ENCODE measurements at places on chromosomes 6 and 20. TPM values are rescaled to one million over a fixed set of nuclear protein-coding genes. Genes with fewer than 3 reads are reported as not detected.

The LY6G6F gene
- total RNA-seq: not detected

DNA sequence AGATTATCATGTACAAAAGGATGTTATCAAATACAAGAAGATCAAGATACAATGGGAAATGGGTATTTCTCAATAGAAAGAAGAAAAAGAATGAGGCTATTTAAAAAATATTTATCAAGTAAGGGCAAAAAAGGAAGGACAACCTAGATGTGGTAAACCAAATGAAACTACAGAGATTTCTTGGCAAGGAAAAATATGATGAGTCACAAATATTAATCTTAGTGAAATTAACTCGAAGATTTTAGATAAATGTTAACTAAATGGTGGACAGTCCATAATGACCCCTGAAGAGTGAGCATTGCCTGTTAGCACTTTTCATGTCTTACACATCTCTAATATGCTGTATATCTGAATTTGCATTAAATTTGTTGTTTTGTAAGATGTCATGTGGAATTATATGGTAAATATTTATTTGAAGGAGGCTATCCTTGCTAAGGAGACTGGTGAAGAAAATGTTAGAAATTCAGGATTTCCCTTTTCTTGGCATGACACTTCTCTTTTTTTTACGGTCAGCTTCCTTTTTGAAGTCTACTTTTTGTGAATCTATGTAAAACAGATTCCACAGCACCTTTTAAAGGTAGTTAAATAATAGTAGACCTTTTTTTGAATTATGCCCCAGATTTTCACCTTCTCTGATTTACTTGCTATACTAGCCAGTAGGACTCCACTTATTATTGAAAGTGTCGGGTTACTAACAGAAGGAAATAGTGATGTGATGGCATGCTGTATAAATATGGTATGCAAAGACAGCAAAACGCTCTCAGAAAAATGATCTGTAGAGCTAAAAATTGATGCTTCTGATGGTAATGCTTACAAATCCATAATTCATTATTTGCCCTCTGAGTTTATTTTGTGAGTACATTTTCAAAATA, 120.5 kb downstream of the HIVEP1 start:
- no peak for DNase-seq

The CLDN20 gene
- total RNA-seq: not detected

The DDX43 gene
- not detected for total RNA-seq

The FAM217A gene
- not detected for total RNA-seq

The PTCRA gene
- not detected for total RNA-seq

The HSPA1L gene
- 1.5 TPM for total RNA-seq

GRCh38 chr6:113495521-113495920, 361.6 kb upstream of the MARCKS start:
- no peak for DNase-seq

The HCK gene
- 4.4 TPM for total RNA-seq

- no peak for DNase-seq
Measured at GRCh38 chr20:16476032-16476431, 97.2 kb downstream of the KIF16B start.

DNA sequence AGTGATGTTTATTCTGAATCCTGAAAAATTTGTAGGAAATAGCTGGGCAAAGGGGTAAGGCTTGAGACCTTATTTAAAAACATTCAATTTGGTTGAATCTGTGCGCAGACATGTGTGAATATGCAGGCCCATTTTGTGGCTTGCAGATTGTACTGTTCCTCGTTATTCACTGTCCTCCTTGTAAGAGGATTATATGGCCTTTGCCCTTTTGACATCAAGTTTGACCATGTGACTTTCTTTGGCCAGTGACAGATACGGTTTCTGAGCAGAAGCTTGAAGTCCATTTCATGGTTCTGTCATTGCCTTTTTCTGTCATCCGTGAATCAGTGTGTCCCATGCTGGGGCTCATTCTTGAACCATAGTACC, 13.4 kb downstream of the AFDN start:
- no peak for DNase-seq

DNA sequence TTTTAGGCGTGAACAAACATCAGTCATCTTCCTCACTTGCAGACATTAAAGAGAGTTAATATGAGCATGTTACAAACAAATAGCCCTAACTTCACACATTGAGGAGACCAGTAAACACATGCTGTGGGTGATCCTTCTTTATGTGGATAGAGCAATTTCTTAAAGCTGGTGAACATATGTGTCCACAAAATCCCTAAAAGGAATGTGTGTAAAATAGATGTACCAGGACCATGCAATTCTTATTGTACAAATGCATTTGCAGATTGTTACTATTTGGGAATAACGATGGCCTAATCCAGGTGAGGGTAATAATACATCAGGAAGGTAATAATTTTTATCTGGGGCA, 228.9 kb downstream of the ALDH8A1 start:
- DNase-seq: no peak

DNA sequence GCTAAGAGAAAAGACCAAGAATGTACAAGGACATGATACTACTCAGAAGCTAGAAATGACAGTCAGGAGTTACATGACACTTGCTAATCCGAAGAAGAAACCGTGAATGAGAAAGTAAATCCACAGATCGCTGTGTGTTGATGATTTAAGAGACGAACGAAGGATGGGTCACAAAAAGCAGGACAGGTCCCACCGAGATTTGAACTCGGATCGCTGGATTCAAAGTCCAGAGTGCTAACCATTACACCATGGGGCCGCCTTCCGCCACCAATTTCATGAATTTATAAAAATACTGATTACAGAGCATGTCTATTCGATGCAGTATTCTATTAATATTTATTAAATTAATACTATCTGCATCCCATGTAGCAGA, 54.0 kb upstream of the BTN3A2 start:
- DNase-seq: no peak

- no peak for DNase-seq
Measured at GRCh38 chr6:132491303-132491702, 21.6 kb downstream of the STX7 start.

DNA sequence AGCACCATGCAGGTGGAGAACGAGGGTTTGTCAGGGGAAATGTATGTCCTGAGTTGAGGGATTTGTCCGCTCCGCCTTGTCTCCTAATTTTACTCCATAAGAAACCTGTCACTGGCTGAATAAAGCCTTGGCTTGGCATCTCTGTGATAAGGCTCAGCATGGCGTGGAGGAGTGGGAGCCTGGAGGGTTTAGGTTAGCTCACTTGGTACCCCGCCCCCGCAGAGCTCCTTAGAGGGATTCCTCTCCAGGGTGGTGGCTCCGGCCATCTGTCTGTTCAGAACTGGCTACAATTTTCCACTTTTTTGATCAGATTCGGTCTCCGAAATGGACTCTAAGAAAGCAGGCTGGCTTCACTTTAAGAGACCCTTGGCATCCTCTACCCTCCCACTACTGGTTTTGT, 192.2 kb upstream of the SYNDIG1 start:
- no peak for DNase-seq

The RPS6KA2 gene
- total RNA-seq: 71.5 TPM

DNA sequence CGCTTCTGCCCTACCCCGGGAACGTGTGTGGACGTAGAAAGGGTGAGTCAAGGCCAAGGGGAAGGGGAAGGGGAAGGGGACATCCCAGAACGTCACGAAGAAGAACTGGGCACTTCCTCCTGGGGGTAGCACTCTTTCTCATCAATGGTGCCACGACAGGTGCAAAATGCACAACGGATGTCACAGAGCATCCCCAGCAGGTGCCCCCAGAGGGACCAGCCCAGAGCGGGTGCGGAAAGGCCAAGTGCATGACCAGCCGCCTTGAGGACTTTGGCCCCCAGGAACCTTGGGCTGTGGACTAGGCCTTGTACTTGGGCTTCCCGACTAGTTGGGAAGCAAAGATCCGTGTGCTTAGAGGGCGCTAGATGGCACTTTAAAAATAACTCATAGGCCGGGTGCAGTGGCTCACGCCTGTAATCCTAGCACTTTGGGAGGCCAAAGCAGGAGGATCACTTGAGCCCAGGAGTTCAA, 12.1 kb upstream of the SRC start:
- DNase-seq: no peak

- DNase-seq: no peak
Measured at GRCh38 chr20:31838646-31839292, 6.6 kb downstream of the FOXS1 start.

DNA sequence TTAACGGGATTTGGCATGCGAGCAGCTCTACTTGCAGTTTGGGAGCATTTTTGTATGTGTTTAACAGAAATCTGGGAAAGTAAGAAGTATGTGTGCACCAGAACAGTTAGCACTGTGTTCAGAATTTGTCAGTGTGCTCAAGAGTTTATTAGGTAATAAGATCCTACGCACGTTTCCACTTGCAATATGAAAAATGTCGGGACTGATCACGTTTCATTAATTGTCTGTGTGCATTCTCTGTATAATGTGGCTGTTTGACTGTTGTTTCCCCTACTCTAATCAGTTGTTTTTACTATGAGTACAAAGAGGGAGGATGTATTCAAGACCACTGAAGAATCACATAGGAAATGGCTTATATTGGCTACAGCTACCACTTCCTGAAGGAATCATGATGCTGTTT, 349.7 kb upstream of the POU3F2 start:
- no peak for DNase-seq

DNA sequence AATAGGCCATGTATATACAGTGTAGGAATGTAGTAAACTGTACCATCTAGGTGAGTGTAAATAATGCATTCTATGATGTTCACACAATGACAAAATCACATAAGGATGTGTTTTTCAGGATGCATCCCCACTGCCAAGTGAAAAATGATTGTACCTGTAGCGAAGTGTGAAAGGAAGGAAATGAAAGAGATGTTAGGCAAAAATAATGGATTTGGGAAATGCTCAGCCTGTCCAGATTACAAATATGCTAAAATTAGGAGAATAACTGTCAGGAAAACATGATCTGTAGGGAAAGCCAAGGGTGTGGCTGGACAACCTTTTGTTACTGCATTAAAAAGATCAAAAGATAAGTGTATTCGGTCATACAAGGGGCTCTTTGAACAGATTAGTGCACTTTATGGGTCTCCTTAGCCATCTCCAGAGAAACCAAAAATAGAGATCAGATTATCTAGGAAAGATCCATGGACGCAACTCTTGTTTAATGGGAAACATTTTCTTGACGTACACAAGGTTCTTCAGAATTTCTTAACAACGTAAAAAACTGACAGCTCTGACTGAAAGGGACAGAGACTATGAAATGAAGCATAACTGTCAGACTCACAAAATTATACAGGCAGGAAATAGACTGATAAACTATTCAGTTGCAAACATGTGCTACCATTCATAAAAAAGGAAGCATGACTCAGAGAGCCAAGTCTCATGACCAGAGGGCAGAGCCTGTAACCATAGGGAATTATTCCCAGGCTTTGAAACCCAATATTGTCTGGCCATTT, 253.6 kb upstream of the RAB32 start:
- no peak for DNase-seq

- peak; percentile 63 for DNase-seq
Measured at GRCh38 chr20:38840053-38840893, 34.8 kb downstream of the PPP1R16B start.

The RNF182 gene
- total RNA-seq: not detected

DNA sequence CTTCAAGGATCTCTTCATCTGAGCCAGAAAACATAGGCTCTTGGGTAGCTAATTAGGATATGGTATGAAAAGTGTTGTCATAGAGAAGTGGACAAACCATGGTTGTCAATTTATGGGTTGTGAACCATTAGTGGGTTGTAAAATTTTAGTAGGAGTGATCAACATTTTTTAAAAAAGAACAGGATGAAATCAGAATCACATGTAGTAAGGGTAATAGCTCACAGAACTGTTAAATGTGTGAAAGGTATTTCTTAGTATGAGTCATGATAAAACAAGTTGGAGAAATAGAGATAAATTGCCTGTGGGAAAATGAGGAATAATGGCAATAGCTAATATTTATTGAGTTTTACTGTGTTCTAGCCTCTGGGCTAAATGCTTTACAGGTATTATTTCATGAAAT, 113.4 kb downstream of the MAP3K4 start:
- DNase-seq: no peak

The PMEPA1 gene
- 41.1 TPM for total RNA-seq

GRCh38 chr6:156791320-156791850, 14.2 kb downstream of the ARID1B start:
- DNase-seq: no peak

The ZFAND3 gene
- 5.0 TPM for total RNA-seq

- peak; percentile 18 for DNase-seq
Measured at GRCh38 chr6:147947521-147947920, 395.1 kb upstream of the SASH1 start.

- no peak for DNase-seq
Measured at GRCh38 chr20:42150230-42150629, 532.1 kb upstream of the CHD6 start.

DNA sequence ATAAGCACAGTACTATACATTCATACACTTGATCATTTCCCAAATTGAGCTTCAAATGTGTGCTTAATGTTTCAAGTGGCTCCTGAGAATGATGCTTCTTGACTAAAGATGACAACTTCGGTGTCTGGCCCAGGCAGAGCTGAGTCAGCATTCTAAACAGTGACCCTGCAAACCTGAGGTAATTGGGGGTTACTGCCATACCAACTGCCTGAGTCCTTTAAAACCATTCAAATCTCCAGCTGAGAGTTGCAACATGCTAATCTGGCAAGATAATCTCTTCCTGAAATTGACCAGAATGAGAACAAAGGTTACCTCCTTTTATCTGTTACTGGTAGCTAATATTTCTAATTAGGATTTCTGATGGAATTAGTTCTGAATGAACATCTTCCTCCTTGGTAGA, 8.2 kb downstream of the BACH2 start:
- DNase-seq: no peak

DNA sequence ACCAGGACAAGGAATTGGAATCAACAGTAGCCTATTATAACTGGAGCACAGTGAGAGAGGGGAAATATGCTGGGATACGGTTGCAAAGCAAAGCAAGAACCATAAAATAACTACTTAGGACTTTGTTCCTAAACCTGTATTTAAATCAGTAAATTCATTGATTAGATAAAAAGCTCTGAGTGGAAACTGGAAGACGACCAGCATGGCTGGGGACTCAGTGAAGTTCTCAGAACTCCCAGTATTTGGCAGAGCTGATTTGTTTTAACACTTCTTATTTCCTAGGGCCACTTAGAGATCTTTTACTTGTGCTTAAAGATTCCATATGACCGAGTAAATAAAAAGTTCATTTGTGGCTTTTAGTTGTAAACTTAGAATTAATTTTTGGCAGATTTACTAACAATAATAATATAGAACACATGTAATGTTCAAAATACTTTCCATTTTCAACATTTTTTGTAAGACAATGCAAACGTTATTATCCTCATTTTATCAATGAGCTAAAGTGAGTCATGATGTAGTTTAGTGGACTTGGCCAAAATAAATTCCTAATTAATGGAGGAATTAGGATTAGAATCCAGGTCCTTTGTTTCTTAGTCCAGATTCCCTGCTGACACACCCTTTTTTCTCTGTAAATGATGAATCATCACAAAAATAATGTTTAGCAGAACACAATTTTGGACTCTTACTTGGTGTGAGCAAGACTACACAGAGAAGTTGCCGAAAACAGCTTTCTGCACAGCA, 392.9 kb downstream of the GJA1 start:
- no peak for DNase-seq
